ENCODE measurements at places on chromosomes 4 and X.

DNA sequence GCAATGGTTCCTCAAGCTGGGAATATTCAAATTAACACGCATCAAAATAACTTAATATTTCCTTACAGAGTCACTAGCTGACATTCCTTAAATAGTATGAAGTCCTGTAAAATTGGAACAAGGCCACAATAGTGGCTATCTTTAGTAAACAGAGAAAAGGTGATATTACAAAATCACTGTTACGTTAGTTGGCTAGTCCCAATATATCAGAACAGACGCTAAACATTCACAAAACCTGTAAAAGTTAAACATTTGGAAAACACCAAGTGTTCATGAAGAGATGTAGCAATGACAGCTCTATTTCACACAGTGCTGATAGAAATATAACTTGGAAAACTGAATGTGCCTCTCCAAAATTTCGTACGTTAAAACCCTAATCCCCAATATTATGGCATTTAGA lies 61.0 kb upstream of the FAM47C start:
- DNase-seq = no peak

DNA sequence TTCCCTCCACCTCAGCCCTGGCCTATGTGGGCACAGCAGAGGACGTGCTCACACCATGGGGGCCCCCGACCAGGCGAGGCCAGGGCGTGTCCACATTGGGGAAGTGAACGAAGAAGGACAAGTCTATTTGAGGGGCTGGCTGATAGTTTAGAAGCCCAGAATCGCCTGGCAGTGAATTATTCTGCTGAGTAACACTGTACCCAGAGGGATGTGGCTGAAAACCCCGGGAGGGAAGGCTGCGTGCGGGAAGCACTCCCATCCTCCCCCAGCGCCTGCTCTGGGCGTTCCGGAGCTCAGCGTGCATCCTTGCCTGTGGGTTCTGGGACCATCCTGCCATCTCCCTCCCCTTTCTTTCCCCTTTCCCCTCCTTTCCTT lies 66.6 kb downstream of the TRMT44 start:
- DNase-seq = no peak

DNA sequence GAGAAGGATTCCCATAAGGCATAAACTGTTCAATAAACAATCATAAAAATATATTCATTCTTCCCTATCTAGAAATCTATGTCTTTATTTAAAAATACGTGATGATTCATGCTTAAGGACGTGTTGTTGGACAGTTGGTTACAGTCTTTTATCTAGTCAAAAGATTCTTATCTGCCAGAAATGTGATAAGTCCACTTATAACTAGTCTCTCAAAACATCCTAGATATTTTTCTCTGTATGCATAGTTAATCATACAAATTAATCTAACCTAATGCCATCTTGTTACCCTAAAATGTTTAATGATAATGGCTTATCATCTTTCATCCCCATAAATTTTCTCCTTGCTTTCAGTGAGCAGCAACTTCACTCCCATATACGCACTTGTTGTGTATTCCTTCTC lies 89.0 kb downstream of the SLC39A8 start:
- no peak for DNase-seq

GRCh38 chrX:155880586-155881157 lies 473 bp upstream of the VAMP7 start:
- no peak for DNase-seq

GRCh38 chr4:111937368-111937767 lies 207.9 kb upstream of the FAM241A start:
- no peak for DNase-seq

DNA sequence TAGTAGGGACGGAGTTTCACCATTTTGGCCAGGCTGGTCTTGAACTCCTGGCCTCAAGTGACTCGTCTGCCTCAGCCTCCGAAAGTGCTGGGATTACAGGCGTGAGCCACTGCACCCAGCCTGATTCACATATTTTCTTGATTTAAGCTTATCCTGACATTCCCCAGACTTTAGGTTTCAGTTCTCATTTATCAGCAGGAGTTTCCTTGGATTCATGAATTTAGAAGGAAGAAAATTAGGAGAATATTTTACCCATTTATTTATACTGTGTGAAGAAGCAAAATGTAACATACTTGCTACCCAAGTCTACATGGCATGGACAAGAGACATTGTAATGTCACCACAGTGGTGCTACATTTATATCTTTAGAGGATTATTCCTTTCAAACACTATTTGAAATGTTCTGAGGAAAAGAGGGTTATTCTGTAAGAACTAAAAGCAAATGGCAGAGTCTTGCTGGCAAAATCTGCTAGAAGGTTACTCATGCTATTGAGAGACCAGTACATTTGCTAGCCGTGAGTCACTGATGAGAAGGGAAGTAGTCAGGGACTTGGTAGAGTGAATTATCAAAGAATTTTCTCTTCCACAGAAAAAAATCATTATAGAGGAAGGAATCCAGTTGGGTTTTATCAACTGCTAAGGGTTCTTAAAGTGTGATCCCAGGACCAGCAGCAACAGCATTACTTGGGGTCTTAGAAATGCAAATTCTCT lies 26.1 kb upstream of the CFAP299 start:
- no peak for DNase-seq

- no peak for DNase-seq
These were observed 125.4 kb upstream of the SPOCK3 start for GRCh38 chr4:167359711-167360110.

- no peak for DNase-seq
These were observed 78.7 kb upstream of the PCDH18 start for GRCh38 chr4:137610960-137611359.
